Astrocyte of the hippocampus (primary cell): ENCODE measurements at places on chromosomes 6 and 20.
A peak's percentile ranks its signal among the peaks of the same experiment; 100 is the strongest.

DNA sequence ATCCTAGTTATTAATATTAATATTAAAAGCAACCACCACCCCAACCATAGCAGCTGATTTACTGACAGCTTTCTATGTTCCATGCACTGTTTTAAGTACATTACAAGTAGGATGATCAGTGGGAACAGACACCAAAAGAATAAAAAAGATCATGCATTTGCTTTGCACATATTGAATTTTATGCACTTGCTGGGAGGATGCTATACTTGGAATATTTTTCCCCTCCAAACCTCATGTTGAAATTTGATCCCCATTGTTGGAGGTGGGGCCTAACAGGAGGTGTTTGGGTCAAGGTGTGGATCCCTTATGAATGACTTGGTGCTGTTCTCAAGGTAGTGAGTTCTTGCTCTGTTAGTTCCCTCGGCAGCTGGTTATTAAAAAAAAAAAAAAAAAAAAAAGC lies 178.9 kb upstream of the MYLIP start:
- DNase-seq: no peak

GRCh38 chr20:59958123-59958522 lies at the start of gene CDH26:
CDH26 (plus strand) TSS chr20:59958423; CDS start chr20:59958727, 304 bp downstream.
- DNase-seq: no peak

DNA sequence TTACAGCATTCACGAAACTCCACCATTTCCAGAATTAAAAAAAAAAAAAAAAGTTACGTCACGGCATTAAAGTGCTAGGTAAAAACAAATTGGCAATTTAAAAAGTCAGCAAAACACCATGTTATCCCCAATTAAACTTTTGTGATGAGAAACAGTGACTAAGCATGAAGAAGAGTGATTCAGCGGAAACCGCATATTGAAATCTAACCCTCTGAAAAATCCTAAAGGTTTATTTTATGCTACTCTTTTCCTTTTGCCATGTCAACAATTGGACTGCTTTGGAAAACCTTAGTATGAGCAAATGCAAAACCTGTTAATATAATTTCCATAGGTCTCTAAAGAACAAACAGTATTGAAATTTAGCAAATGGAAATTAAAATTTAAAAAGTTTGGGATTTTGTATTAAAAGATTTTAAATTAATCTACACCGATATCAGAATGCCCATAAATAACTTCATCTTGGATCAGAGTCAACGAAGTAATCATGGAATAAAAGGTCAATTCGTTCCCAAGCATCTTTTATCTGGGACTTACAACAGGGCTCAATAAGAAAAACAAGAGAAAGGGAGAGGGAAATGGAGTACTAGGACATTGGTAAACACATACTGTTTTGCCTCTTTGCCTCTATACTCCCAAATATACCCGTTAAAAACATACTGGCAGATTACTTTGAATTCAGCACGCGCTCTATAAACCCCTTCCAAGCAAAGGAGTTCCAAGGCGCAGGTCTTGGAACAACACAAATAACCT lies 1.1 kb downstream of the FBXO30 start:
- peak; percentile 64 for DNase-seq

- DNase-seq: no peak
Measured at GRCh38 chr6:2148748-2149147, 96.7 kb downstream of the GMDS start.

DNA sequence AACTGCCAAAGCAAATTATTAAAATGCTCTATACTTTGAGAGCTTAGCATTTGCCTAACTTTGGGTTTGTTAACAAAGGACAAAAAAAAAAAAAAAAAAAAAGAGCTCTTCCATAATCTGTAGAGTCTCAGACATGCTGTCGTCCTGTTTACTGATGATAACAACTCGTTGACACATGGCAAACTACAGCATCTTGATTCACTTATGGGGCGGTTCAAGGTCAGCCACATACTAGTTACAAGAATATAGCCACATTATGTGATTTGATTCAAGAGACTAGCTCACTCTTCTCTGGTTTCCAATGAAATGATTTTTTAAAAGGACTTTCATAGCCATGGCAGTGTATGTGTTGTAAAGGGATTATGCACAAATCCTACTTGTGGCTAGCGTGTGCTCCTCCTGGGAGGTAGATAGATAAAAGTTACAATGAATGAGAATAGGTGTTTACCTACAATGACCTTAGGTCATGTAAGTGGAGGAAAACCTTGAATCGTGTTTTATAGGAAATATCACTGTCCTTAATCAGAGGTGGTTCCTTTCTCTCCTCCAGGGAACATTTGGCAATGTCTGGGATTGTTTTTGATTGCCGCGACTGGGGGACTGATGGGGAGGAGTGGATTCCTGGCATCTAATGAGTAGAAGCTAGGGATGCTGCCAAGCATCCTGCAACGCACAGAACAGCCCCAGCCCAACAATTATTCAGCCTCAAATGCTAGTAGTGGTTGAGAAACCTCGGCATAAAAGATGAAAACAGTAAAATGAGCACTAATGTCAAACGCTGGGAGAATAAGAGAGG lies 969.2 kb upstream of the SLC35B3 start:
- DNase-seq: peak; percentile 64

- no peak for DNase-seq
Measured at GRCh38 chr6:38119516-38119915, 300.0 kb downstream of the ZFAND3 start.

- no peak for DNase-seq
Measured at GRCh38 chr6:6659600-6660327, 71.2 kb downstream of the LY86 start.

- DNase-seq: no peak
Measured at GRCh38 chr20:31430568-31431115, 9.8 kb upstream of the DEFB123 start.

GRCh38 chr6:34066772-34067770 lies 78.8 kb downstream of the GRM4 start:
- DNase-seq: no peak

DNA sequence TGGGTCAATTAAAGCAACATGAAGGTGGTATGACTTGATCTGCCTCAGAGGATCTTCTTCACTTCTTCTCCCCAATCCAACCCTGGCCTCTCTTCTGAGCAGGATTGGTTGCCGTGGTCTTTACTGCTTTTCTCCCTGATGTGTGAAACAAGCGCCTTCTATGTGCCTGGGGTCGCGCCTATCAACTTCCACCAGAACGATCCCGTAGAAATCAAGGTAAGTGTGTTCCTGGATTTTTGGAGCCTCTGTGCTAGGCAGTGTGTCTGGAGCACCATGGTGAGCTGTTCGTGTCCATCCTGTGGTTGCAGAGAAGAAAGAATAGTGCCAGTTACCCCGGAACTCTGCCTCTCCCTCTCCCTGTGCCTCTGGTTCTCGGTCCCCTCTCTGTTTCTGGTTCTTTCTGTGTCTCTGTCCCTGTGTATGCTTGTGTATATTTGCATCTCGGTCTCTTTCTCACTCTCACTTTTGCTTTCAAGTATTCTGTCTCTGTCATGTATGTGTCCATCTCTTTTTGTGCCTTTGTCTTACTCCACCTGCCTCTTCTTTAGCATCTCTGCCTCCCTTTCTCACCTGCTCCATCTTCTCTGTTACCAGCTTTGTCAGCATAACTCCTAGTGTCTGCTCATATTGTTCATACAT lies 23.5 kb downstream of the TM9SF4 start:
- DNase-seq: no peak

GRCh38 chr6:7153789-7154188 lies 46.0 kb downstream of the RREB1 start:
- DNase-seq: no peak

DNA sequence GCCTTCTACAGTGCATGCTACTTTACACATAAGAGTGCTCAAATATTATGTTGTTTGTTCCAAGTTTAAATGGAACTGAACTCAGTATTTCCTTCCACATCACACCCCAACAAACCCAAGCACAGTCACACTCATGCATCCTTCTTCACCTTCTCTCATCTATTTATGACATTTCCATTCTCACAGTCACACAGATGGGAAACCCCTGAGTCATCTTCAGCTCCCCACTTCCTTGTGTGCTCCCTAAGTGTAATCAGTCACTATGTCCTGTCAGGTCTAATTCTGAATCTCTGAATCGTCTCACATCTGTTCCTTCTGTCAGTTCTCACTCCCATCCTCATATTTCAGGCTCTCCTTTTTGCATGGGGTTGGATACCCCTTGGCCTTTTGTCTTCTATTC lies 96.0 kb downstream of the RIMS1 start:
- no peak for DNase-seq

DNA sequence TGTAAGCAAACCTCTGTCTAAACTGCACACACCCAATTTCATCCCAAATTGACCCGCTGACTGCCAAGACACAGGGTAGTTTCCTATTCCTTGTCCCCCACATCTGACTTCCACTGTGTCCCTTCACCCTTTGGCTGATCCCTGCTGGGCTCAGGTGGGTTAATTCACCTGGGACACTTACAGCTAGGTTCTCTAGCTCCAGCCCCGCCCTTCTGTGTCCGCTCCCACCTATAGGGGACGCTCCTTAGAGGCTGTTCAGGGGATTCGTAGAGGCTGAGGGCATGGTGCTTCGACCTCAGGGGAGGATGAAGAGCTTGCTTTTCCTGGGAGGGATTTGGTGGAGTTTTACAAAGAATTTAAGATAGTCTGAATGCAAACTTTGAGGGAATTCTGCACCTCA lies 4.0 kb upstream of the CD93 start:
- no peak for DNase-seq

DNA sequence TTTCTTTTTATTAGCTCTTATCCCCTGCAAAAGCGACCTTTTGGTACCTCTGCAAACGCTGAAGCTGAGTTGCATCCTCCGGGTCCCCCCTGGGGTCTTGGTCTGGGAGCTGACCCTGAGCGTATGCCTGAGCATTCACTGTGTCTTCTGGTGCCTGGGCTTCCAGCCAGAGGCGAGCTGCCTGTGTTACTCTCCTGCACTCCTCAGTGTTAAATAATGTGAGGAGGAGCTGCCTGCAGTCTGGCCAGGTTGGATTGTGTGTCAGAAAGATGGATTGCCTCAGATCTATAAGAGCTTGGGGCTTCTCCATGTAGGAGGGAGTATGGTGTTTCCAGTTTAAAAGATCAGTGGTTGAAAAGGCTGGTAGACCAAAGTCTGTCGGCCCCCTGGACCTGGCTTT lies 8.7 kb upstream of the GMPR start:
- DNase-seq: no peak

DNA sequence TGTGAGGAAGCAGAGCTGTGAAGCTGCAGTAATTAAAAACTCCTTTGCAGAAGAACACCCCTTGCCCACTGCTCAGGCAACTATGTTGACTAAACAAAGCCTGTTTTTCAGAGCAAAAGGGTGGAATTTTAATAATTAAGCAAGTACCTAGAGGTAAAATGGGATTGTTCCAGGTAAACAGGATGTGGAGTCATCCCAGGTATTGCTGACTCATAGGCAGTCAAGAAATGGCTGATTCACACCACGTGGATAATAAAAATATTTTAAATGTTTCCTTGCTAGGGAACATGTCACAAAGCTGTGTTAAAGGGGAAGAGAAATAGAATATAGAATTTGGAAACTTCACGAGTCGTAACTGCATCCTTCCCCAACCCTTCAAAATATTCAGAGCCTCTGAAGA lies 491.8 kb downstream of the BTBD3 start:
- DNase-seq: no peak

DNA sequence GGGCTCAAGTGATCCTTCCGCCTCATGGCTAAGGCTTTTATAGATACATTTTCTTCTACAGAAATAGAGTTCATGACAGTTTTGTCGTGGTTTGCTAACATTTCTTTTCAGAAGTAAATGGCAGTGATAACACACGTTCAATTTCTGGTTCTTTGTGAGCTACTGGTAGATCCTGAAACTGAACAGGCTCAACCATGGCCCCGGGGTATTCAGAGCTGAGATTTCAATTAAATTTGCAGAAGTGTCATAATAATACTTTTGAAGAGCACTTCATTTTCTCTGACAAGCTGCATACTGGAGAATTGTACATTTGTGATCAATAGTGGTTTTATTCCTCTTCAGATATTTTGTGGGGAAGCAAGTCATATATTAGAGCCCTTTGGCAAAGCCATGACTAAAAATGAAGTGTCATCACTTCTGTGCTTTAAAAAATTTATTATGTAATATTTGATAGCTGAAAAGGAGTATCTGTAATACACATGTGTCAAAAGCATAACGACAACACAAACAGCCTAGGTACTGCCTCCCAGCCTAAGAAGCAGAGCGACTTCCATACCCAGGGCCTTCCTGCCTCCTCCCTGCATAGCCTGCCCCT lies 84.3 kb upstream of the SCP2D1 start:
- no peak for DNase-seq

DNA sequence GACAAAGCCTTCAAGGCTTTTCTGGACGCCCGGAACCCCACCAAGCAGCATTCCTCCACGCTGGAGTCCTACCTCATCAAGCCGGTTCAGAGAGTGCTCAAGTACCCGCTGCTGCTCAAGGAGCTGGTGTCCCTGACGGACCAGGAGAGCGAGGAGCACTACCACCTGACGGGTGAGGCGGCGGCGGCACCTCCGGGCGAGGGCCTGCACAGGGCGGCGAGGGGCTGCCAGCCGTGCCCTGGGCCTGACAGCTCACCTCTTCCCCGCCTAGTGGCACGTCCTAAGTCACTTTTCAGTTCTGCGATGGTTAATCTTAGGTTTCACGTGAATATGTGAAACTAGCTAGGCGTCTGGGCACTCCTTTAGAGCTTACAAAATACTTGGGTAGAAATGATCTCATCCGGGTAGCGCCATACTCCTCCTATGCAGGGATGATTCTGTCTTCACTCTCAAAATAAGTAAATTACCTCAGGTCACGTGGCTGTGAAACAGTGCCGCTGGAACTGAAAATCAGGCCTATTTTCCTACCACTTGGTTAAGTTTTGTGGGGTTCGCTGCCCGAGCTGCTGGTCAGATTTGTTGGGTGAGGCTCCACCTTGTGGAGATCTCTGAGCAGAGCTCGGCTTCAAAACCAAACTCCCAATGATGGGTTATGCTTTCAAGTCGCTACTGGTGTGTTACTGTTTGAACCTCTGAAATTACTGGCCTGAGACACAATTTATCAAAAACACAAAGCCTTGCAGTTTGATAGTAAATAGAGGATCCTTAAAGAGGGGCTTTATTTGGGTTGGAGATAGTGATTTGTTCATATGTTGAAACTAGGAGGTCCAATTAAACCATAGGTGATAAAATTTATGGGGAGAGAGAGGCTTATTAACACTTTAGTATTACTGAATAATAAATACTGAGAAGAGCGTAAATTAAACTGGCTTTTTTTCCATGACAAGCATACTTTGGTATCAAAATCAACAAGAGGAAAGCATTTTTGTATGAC lies 15.5 kb upstream of the CLDN20 start:
- peak; percentile 85 for DNase-seq

DNA sequence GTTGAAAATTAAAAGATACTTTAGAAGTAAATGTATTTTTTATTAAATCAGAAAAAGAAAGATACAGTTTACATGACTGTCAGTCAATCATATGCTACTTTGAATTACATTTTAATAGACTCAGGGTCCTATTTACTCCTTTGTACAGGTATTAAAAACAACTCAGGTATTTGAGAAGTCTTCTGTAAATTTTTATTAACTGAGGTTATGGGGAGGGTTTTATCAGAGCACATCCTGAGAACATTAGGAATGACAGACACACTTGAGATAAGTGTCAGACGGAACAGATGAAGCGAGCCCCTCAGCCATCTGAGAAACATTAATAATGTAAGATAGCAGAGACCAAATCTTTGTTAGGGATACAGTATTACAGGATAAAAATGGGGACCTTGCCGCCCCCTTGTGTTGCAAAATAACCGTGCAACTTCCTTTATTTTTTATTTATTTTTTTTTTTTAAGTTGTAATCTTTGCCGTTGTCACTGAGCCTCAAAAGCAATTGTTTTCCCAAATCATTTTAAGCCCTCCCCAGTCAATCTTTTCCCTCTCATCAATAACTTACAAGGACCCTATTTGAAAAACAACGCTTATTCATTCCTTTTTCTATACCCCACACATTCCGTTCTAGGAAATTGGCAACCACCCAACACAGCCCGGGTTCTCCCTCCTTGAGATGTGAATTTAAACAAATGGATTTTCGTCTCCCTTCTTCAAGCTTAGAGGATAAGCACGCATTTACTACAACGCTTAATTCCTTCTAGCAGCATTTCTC lies 126.7 kb downstream of the BCAS1 start:
- DNase-seq: peak; percentile 57
